ENCODE measurements at places on chromosomes 3 and 15.

DNA sequence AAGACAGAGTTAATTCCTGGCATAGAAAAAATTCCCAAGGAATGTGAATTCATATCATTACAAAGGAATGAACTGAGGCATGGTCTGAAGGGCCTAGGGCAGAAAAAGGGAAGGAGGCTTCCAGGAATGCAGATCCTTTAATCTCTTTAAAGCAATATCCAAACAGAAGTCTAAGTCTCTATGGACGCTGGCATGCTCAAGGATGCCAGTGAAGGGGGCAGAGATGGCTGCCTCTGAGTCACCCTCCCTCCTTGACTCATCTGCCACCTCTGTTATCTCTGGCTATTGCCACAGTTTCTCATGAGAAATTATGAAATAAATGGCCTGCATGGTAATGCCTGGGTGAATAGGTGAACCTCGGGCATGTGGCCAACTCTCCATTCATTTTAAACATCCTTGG is 96.3 kb upstream of the BCL6 start:
- DNase-seq = no peak

- no peak for DNase-seq
These were observed 81.2 kb upstream of the PLXND1 start for GRCh38 chr3:129687586-129688125.

DNA sequence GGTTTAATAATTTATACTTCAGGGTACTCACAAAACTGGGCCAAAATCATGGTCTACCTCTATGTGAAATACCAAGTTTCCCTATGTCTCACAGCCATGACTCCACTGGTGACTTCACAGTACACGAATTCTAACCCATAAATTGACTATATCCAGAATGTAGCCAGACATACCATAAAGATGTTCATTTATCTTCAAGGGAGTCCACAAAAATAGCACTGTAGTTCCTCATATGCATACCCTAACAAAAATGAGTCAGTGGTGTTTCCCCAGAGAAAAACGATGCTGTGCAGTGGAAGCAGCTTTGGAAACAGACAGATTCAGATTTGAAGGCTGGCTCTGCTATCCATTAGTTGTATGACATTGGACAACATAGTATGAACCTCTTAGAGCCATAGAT is 438.8 kb downstream of the FHIT start:
- no peak for DNase-seq

GRCh38 chr15:71509139-71509538 is 301.2 kb upstream of the NR2E3 start:
- DNase-seq = no peak

DNA sequence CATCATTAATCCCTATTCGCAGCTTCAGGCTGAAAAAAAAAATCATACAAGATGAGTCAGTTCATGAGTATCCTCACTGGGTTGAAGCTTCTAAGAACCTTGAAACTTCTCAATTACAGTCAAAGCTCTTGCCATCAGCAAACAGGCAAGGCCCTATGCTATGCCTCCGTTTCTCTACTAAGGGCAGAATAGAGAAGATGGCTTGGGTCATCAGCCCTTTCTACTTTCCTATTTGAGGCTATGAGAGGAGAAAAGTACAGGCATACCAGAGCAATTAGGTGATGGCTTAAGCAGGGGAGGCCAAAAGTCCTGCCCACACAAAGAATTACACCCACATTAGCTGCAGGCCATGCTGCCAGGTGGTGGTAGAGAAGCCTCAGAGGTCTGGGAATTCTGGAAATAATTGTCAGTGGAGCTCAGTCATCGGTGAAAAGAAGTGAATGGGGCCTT is 89.0 kb downstream of the MRPL46 start:
- DNase-seq = no peak

DNA sequence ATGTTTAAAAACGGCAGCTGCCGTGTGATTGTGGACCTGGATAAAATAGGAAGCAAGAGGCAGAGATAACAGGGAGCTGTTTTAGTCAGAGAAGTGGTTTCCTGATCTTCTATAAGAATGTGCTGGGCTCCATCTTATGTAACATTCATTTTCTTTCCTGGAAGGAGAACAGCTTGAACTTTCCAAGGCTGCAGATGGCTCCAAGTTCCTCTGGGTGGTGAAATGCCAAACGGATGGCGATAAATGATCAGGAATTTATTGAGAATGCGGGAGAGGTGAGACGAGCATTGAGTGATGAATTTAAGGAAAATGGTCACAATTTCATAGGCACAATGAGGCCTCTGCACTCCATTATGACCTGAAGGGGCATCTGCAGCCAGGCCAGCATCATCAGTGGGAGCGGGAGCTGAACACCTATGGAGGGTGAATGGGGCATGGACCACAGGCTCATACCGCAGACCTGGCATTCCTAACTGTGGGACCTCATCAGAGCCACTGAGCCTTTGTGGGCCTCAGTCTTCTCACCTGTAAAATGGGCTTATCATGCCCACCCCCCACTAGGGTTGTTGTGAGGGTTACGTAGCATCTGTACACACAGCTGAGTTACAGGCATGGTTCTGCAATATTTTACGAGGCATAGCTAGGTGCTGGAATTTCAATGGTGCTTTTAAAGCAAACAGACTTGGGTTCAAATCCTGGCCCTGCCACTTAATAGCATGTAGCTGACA is 17.1 kb downstream of the MGLL start:
- no peak for DNase-seq

DNA sequence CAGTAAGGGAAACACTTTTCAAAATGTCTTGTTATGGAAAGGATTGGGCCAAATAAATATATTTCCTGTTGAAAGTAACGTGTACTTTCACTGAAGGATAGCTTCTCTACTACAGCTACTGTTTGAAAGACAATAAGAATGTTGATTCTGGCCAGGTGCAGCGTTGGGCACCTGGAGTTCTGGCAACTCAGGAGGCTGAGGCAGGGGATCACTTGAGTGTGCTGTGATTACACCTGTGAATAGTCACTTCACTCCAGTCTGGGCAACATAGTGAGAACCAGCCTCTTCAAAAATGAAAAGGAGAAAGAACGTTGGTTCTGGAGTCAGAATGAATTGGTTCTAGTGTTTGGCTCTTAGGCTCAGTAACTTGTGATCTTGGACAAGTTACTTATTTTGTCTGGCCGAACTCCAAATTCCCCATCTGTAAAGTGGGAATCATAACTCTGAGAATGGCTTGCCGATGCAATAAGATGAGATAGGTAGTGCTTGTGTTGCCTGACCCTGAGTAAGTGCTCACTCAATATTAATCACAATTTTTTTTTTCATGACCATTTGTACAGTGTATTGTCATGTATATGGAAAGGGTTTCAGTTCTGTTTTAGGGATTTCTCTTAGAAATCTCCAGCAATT is 310.8 kb downstream of the PTPRG start:
- DNase-seq = no peak

GRCh38 chr15:35514759-35515158 is 31.2 kb downstream of the DPH6 start:
- DNase-seq = no peak

- DNase-seq = no peak
These were observed 6.0 kb downstream of the HHATL start for GRCh38 chr3:42696356-42697288.

DNA sequence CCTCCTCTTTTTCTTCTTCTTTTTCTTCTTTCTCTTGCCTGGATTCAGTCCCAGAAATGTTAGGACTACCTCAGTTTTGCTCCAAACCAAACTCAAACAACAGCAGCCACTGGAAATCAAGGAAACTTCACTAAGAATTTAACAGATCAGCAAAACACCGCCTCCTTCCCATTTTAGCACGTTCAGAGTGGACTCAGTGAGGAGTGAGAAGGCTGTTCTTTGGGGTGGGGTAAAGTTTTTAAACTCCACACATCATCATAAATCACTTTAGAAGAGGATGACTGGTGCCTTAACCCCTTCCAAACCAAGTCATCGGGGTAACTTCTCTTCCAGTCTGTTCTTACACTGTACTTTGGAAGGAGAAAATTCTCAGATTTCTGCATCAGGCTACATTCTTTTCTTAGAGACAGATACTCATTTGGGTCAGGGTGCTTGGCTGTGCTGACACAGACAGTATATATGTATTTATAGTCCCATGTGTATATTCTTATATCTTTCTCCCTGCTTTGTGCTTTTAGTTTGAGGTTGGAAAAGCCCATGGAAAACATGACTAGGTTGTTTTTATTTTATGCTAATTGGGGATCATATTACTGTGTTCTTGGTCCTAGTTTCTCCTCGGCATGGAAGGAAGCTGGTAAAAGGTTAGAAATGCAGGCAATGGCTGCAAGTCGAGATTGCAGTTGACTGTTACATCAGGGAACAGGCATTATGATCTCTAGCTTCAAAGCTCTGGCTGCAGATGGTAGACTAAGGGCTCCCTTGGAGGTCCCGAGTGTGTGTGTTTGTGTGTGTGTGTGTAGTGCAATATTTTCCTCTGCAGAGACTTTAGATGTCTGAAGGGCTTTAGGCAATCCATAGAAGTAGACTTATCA is at the start of gene CCDC80:
Gene CCDC80, minus strand, starts transcription at position 214 of the 872 bp plus-strand sequence. CDS start 1,238 bp downstream, outside the sequence.
- no peak for DNase-seq

DNA sequence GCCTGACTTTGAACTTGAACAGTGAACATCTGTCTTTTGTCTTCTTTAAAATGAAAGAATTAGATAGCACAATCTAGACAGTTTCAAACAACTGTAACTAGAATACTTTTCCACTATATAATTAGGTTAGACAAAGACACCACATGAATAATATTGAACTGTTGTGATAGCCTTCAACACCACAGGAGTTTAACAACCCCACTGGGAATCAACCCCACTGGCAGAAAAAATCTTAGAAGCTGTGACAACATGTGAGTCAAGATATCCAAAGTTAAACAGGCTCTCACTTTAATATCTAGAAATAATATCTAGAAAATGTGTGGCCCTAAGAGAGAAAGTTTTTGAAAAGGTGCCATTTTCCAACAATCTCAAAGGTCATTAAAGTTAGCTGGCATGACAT is 64.4 kb upstream of the PRICKLE2 start:
- DNase-seq = no peak

DNA sequence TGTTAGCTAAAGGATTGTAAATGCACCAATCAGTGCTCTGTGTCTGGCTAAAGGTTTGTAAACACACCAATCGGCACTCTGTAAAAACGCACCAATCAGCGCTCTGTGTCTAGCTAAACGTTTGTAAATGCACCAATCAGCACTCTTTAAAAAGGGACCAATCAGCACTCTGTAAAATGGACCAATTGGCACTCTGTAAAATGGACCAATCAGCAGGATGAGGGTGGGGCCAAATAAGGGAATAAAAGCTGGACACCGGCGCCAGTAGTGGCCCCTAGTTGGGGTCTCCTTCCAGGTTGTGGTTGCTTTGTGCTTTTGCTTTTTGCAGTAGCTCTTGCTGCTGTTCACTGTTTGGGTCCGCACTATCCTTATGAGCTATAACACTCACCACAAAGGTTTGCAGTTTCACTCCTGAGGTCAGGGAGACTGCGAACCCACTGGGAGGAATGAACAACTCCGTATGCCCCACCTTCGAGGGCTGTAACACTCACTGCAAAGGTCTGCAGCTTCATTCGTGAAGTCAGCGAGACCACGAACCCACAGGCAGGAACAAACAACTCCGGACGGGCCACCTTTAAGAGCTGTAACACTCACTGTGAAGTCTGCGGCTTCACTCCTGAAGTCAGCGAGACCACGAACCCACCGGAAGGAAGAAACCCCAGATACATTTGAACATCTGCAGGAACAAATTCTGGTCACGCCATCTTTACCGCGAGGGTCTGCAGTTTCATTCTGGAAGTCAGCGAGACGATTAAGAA is 1.1 kb upstream of the SUCLG2 start:
- DNase-seq = peak; percentile 52

DNA sequence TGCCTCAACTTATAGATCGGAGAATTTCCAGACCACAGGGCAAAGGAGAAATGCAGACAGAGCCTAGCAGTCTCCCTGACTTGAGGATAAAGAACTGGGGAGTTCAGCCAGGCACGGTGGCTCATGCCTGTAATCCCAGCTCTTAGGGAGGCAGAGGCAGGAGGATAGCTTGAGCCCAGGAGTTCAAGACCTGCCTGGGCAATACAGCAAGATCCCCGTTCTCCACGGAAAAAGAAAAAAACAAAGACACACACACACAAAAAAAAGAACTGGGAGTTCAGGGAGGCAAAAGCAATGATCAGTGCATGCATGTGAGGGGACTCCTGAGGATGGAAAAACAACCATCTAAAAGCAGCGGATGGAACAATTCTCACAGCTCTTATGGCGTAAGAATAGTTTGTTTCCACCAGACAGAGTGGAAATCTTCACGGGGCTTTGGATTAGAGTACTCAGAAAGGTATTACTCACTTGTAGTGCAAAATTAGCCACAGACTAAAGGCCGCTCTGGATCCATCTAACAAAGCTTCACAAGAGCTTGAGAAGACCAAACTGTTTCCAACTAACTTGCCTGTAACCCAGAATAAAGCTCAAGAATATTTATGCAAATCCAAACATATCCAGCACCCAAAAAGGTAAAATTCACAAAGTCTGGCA is 16.3 kb downstream of the SEC11A start:
- no peak for DNase-seq

GRCh38 chr3:126490619-126491018 is 14.9 kb upstream of the ZXDC start:
- no peak for DNase-seq
